Activated CD4-positive, alpha-beta T cell treated with anti-CD3 and anti-CD28 coated beads, Interleukin-2, amount 50 U/mL, for 24 hours (primary cell): ENCODE measurements at places on chromosomes 2 and 18.

DNA sequence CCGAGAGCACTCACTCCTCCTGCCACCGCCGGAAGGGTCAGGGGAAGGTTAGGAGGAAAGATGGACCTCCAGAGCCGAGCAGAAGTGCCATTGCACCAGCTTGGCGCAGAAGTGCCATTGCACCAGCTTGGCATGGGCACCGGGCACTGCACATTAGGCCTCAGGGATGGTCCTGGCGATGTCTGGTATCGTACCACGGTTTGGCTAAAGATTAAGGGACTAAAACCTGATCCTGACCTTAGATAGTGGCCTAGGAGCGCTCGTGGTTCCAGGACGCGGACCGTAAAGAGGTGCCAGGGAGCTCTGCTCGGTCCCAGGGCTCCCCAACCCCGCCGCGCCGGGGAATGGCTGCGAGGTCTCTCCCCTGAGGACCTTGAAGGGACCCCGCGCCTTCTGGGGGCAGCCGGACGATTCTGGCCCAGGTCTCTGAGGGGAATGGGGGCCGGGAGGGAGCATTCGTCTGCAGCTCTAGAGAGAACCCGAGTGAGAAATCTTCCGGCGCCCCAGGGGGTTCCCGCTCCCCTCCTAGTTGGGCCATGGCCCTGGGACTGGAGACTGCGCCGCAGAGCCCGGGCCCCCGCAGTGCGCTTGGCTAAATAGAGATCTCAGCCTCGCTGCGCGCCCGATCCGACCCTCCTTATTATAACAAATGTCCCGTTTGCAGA lies 1.8 kb downstream of the PAX8 start:
- no peak for DNase-seq

- DNase-seq: no peak
These were observed 59.9 kb upstream of the BZW1 start for GRCh38 chr2:200751786-200752185.

DNA sequence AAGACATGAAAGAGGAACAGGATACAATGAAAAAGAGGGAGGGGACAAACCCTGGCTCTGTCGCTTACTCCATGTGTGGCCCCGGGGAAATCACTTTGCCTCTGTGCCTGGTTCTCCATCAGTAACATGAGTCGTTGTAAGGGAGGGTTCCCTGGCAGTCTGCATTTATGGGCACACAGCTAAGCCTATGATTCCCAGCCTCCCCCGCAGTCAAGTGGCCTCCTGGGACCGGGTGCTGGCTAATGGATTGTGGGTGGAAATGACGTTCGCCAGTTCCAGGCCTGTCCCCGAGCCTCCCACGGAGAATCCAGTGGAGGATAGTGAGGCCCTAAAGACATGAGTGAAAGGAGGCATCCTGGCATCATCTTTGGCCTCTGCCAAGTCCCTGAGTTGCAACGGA lies 42.7 kb downstream of the SFXN5 start:
- no peak for DNase-seq

DNA sequence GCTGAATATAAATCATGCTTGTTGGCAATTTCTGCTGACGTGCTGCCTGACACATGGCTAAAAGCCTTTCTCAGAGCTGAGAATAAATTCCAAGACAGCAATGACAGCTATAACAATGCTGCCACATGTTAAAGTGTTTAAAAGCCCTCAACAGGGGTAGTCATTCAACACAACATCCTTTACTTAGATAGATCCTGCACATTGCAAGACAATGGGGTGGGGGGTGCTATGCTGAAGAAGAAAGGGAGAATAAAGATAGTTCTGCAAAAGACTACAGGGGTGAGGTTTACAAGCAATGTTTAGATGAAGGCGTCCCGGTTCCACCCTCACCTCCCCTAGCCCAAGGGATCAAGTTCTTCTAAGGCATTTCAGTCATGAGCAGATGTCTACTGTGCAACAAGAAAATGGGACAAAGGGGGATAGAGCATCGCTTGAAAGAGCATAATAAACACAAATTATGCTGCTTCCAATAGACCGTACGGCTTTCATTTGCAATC lies 291.0 kb upstream of the ACVR2A start:
- DNase-seq: no peak

DNA sequence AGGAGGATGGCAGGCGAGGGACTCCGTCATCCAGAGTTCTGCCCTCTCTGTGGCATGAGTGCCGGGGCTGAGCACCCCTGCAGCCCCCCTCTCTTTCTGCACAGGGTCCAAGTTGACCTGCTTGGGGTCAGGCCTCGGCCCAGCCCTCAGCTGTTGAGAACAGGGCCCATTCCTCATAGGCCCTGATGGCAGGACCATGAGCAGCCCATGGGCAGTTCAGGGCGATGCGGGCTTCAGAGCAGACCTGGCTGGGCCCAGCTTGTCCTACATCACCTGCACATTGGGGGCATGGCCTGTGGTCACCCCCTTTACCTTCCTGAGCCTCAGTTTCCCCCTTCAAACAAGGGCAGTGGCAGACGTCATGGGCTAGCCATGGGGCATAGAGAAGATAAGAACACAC lies 238.1 kb downstream of the SEPTIN10 start:
- DNase-seq: no peak

DNA sequence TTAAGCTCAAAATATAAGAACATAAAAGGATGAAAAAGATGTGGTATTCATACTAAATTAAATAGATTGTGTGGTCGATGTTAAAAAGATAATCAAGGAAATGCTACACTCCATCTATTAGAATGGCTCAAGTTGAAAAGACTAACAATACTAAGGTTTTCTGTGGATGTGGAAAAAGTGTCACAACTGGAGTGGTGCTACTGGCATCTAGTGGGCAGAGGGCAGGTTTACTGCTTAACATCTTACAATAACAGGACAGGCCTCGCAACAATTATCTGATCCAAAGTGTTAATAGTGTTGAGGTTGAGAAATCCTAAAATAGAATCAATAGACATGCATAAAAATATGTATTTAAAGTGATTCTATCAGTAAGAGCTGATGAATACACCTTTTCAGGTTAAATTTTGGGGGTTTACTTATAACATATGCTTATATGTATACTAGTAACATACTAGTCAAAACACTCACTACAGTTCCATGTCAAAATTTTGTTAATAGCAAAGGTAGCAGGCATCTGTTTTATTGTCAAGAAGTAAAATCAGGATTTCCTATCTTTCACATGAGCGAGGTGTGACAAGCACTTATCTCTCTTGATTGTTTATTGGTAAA lies 91.5 kb upstream of the TMEFF2 start:
- no peak for DNase-seq

DNA sequence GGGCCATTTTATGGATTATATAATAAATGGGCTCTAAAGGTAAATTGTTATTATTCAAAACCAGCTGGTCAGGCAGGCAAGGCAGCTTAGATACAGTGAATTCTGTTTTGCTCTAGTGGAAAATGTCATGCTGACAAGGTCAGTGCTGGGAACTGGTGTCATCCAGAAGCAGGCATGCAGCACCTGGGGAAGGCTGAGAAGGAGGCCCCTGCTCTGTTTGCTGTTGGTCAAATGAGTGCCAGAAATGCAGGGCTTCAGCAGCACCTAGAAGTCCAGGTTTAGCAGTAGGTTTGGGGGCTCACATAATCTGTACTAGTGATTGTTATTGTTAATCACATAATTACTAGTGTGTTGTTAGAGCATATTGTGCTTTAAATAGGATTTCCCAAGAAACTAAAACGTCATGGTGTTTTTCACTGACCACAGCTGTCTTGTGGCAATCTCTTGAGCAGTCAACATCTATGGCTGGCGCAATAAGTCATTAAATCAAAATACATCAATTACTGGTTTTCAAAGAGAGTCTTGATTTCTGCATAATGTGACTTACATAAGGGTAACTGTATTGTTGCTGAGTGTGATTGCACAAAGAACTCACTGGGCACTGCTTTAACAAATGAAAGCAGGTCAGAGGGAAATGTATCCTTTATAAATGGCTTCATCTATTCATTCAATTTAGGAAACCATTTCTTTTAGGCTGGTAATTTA lies 99.1 kb downstream of the MYO3B start:
- no peak for DNase-seq

DNA sequence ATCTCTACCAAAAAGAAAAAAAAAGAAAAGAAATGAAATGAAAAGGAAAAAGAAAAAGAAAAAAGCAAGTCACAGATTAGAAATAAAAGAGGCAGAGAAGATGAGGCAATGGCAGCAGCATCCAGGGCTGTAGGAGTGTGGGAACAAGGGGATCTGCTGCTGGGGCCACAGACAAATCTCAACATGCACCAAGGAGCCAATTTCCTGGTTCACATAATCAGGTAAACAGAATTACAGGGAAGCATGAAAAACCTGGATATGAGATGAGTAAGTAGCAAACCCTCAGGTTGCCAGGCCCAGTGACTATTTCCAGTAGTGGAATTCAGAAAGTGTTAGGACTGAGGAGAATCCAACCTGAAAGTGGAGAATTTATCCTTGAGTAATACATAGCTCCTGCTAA lies 77.4 kb upstream of the ARHGAP28 start:
- DNase-seq: no peak

DNA sequence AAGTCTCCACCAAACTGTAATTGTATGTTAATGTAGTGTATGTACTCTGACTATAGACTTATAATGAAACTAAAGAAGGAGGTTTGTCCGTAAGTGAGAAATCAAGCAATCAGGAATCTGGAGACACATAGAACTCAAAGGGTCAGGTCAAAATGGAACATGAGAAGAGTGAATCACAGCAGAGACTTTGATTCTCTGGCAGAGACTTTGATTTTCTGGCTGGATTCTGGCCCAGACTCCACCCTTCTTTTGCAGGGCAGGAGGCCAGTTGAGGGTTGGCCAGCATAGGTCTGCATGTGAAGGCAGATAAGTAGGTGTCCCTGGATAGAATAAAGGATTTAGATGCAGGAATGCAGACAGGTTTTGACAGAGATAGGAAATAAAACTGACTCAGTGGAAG lies 11.0 kb upstream of the NCKAP5 start:
- no peak for DNase-seq

GRCh38 chr2:170147576-170147975 lies 30.4 kb upstream of the MYO3B start:
- DNase-seq: no peak

- DNase-seq: peak; percentile 4
These were observed 467 bp upstream of the WDR35 start for GRCh38 chr2:19990416-19990728.

- DNase-seq: no peak
These were observed 235.0 kb downstream of the SUCLG1 start for GRCh38 chr2:84224121-84224520.

DNA sequence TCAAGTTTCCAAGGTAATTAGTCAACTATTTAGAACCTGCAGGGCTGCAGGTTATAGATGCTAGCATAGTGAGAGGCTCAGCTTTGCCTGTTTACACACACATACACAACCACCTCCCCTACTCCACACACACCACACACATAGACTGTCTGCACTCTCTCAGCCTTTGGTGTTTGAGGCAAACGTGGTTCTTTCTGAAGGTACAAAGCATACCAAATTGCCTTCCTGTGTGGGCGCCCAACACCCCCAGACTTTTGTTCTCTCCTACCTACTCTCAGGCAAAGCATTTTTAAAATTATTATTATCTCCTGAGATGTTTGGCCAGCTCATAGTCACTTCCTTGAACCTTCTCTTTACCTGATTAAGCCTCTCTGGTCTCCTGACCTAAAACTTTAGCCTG lies 44.9 kb downstream of the MYO3B start:
- no peak for DNase-seq

DNA sequence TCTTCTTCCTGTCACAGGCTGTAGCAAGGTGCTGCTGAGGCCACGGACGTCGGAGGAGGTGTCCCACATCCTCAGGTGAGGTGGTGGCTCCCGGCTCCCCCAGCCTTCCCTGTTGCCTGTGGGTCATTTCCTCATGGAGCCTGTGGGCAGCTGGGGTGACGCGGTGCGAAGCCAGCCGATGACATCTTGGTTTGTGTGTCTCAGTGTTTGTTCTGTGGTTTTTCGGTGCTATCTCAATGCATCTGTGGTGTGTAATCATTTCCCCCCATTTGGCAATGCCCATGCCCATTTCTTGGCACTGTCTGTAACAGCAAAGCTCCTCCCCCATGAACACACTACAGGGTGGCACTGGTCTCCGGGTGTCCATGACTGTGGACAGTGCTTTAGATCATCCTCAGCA lies 6.6 kb downstream of the D2HGDH start:
- DNase-seq: no peak

GRCh38 chr2:219296631-219297391 lies 12.4 kb downstream of the PTPRN start:
- no peak for DNase-seq

GRCh38 chr2:136693966-136694365 lies 71.4 kb upstream of the THSD7B start:
- no peak for DNase-seq

GRCh38 chr18:44986933-44987332 lies 306.2 kb downstream of the SETBP1 start:
- DNase-seq: no peak

GRCh38 chr2:19846567-19846966 lies 55.2 kb downstream of the TTC32 start:
- no peak for DNase-seq

- DNase-seq: no peak
These were observed 48.3 kb upstream of the ZC3H15 start for GRCh38 chr2:186437719-186438118.
